ENCODE measurements at places on chromosomes 2 and 18.

DNA sequence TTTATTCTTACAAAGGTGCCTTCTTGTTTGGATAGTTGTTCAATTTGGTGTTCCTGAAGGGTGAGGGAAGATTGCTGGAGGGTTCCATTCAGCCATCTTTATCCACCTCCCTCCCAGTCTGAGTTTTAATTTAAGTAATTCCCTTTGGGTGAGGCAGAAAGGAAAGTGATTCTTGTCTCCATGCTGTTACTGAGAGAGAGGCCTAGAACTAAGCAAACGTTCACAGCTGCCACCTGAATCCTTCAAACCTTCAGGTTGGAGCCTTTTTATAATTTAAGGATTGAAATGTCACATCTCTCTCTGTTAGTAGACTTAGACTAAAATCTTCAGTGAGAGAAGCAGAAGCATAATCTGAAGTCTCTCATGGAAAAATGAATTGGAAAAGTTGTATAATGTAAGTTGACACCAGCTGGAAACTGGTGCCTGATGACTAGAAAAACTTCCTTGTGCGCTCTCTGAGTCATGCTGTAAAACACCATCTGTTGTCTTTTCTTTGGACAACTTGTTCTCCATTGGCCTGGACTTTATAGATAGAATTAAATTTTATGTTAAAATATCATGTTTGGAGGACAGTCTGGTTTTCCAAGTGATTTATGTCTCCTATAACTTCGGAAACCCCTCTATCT lies 14.6 kb downstream of the STRADB start:
- DNase-seq: no peak

DNA sequence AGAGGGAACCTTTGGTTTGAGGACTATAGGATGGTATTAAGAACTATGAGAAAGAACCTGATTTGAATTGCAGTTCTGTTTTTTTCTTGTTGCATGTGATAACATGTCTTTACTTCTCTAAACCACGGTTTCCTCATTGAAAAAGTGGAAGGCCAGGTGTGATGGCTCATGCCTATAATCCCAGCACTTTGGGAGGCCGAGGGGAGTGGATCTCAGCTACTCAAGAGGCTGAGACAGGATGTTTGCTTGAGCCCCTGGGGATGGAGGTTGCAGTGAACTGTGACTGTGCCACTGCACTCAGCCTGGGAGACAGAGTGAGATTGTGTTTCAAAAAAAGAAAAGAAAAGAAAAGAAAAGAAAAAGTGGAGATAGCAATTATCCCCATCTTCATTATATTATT lies 32.3 kb downstream of the SCN9A start:
- DNase-seq: no peak

DNA sequence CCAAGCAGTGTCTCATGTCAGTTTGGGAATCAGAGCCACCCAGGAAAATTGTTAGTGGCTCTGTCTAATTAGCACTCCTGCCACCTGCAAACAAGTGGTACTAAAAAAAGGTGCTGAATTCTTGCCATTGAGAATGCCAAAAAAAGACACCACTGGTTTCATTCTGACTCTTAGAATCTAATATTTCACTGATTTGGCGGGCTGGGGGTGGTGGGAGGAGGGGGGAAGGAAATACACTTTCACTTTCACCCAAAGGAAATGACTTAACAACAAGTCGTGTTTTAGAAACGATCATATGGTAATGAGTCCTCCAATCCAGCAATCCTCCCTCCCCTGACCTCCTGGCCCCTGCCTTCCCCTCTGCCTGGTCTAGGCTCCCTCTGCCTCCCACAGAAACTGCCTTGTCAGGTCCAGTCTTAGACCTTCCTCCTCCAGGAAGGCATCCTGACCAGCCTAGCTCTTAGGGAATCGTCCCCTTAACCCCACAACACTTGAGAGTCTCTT lies 4.4 kb upstream of the KLHL29 start:
- peak; percentile 36 for DNase-seq

GRCh38 chr18:51490417-51490816 lies 292.9 kb upstream of the MEX3C start:
- no peak for DNase-seq

- DNase-seq: no peak
Measured at GRCh38 chr2:222897898-222898297, 37.1 kb downstream of the ACSL3 start.

DNA sequence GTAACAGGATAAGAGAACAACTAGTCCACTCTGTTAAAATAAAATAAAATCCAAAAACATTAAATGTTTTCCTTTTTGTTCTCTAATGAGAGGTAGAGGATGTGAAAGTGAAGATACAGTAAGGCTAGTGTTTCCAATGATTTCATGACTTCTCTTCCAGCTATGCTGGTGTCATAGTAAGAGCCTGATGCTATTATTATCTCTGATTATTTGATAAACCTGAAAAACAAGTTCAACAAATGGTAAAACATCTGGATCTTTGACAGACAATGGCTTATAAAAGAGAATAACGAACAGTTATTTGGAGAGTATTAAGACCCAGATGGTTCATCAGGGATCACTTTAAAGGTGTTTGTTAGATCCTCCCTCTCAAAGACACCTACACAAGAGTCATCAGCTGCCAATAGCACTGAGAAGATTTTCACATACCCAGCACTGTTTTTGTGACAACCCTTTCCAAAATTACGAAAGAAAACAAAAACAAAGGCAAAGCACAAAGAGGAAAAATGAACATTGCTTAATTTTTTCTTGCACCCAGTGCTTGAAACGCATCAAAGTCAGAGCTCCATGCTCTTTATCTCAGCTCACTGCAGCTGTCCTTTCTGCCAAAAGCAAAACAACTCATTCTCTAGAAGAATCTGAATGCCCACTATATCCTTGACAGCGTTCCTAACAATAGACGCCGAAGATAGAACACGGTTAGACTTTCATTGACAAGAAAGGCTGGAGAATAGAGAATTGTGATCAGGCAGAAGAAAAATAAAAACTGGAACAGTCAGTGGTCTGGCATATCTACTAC lies 168.6 kb downstream of the SLC8A1 start:
- DNase-seq: no peak

GRCh38 chr2:215479536-215480240 lies 43.8 kb upstream of the FN1 start:
- DNase-seq: no peak

- DNase-seq: no peak
Measured at GRCh38 chr2:200861617-200862155, 2.8 kb downstream of the CLK1 start.

- no peak for DNase-seq
Measured at GRCh38 chr2:98912221-98912851, 23.7 kb downstream of the CRACDL start.

- DNase-seq: no peak
Measured at GRCh38 chr18:40063488-40063887, 1891.5 kb upstream of the PIK3C3 start.

DNA sequence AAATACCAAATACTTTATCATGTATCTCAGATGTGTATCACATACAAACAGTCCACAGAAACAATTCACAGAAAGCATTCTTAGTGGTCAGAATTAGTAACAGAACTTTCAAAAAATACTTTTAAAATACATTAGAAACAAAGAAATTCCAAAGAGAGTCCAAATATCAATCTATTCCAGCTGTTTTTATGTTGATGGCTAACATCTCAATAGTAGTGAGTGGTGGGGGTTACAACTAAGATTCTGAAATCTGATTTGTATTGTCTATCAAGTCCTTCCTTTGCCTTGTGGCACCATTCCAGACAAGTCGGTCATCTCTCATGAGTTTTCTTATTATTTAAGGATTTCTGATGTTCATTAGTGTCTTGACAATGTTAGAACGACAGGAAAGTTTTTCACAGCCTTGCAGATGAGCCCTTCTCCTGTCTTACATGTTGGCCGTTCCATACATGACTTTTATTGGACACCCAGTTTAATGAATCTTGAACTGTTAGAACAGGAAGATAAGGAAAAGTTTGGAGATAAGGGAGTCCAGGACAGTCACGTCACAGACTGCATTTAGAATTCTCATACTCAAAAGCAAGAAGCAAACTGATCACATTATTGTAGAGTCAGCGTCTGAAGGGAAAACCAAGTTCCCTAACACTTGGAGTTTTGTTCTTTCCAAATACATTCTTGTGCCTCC lies 410.3 kb downstream of the PID1 start:
- no peak for DNase-seq

DNA sequence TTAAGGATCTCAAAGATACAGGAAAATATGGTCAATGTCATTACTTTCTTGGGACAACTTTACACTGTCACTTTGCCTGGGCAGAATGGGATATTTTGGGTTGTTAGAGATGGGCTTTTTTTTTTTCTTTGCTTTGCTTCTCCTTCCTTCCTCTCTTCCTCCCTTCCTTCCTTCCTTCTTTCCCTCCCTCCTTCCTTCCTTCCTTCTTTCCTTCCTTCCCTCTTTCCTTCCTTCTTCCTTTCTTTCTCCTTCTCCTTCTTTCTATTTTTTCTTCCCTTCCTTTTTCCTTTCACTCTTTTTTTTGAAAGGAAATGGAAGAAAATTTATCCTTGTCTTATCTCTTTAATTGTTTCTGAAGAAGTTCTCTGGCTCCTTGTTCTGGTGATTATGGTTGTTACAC lies 180.0 kb upstream of the CCDC68 start:
- DNase-seq: no peak
